ENCODE measurements at places on chromosomes 13 and 19. TPM values are rescaled to one million over a fixed set of nuclear protein-coding genes. Genes with fewer than 3 reads are reported as not detected.

DNA sequence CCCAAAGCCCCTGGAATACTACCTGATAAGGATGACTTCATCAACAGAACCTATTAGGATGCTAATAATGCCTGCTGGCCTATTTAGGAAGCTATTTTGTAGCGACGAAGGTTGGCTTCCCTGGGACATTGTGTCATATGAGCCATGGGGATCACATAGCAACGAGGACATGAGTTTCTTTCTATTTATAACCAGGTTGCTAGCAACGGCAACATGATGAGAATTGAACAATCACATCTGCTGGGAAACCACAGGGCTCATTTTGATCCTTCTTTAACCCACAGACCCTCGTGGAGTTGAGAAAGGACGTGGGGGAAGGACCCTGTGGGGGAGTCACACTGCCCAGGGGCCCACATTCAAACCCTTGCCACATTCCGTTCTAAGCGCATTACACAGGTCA is 172.2 kb downstream of the COL4A1 start:
- DNase-seq, result no peak

- DNase-seq, result no peak
Measured at GRCh38 chr13:108734676-108735075, 105.3 kb downstream of the MYO16 start.

GRCh38 chr13:109939180-109939579 is 152.8 kb upstream of the IRS2 start:
- DNase-seq, result no peak

- DNase-seq, result no peak
Measured at GRCh38 chr19:39818626-39819097, 15.3 kb downstream of the DYRK1B start.

- no peak for DNase-seq
Measured at GRCh38 chr13:50693727-50694126, 149.8 kb downstream of the DLEU7 start.

GRCh38 chr13:97434397-97435201 is 630 bp downstream of the RAP2A start:
- DNase-seq, result peak; percentile 83

Gene NAPSA
- 0.33 TPM for total RNA-seq

Gene ZNF737
- total RNA-seq, result 10.0 TPM

Gene OLFM2
- 5.2 TPM for total RNA-seq

Gene ZNF665
- total RNA-seq, result 5.4 TPM

Gene ERCC1
- total RNA-seq, result 68.4 TPM

Gene ZNF723
- total RNA-seq, result not detected

Gene POU2F2
- total RNA-seq, result 3.1 TPM
